ENCODE measurements at places on chromosomes 3 and 15.
A peak's percentile ranks its signal among the peaks of the same experiment; 100 is the strongest.

DNA sequence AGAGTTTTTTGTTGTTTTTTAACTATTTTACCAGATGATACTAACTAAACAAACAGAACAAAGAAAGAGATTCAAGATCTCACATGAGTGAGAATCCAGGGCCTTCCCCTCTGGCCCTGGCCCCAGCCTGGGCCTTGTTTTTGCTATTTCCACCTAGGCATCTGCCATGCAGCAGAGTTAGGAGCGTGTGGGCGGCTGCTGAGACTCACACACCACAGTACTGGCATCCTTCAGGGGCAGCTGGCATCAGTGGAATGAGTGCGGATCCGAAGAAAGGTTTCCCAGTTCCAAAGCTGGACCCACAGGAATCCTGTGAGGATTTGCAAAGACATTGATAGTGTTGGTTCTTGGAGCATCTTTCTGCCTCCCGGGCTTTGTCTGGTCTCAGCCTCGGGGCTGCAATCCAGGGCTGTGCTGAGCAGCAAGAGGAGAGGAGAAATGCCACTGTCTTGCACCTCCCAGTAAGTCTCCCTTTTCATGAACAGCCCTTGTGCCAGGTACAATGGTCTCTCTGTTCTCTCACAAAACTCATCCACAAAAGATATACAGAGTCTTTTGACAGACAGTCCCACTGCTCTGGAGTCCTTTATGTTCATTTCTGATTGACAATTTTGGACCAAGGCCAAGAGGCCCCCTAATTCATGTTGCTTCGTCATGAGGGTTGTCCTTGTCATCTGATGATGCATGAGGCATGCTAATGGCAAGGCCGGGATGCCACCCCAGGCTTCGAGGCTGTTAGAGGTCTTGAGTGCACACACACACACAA is 46.6 kb downstream of the APH1B start:
- no peak for DNase-seq

GRCh38 chr15:36218991-36219390 is 360.4 kb upstream of the CDIN1 start:
- no peak for DNase-seq

DNA sequence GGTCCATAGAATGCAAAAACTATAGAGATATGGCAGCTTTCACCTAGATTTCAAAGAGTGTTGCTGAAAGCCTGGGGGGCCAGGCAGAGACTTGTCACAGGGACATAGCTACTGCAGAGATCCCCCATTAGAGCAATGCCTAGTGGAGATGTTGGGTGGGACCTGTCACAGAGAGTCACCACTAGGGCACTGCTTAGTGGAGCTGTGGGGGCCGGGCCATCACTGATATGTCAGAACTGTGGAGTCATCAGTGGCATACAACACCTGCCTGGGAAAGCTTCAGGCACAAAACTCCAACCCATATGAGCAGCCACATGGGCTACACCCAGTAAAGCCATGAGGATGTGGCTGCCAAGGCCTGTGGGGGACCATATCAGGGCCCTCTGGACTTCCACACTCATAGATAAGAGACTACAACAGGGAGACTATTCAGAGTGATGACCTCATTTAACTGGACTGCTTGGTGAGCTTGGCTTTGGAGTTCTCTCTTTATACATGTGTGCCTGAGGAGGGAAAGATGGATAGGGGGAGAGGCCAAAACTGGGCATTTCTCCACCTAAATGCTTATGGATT is 176.3 kb downstream of the ZNF621 start:
- no peak for DNase-seq

DNA sequence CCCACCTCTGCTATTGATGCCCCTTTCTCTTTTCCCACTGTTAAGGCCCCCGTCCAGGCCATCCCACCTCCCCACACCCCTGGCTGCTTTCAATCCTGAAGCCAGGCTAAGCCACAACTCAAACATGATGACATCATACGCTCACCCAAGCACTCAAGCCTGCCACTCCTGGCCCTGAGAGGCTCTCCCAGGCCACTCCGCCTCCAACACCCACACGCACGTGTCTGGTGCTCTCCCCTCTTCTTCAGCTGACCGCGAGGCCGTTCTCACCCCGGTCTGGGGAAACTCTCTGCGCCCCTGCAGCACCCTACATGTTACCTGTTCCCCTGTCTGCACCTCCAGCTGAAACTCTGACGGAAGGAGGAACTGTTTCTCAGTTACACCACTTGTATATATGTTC is 6.2 kb downstream of the ZXDC start:
- DNase-seq, result no peak

GRCh38 chr15:62404194-62404985 is 239.3 kb upstream of the C2CD4B start:
- DNase-seq, result no peak

GRCh38 chr3:165669504-165669903 is 167.7 kb downstream of the BCHE start:
- DNase-seq, result no peak

GRCh38 chr3:56831572-56831971 is 29.8 kb upstream of the ARHGEF3 start:
- DNase-seq, result no peak

GRCh38 chr3:64331605-64332004 is 106.3 kb upstream of the PRICKLE2 start:
- DNase-seq, result no peak

DNA sequence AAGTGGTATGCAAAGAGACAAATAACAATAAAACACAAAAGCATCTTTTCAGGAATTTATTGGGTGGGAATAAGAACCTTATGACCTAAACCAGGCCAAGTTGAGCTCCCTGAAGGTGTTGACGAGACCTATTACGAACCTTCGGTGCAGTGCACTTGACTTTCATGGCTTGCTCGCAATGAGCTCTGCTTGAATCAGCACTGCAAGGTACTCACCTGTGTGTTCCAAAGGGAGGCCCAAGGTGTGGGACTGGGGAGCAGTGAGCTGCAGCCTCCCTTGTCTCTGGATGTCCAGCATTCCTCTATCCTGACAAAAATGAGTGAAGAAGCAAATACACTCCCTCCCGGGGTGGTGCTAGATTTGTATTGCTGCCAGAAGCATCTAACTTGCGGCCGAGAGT is at the start of gene MDFIC2:
TSS of gene MDFIC2 (minus strand) at position 303 of the 400 bp plus-strand sequence. CDS start 665 bp downstream, outside the sequence.
- DNase-seq, result no peak

DNA sequence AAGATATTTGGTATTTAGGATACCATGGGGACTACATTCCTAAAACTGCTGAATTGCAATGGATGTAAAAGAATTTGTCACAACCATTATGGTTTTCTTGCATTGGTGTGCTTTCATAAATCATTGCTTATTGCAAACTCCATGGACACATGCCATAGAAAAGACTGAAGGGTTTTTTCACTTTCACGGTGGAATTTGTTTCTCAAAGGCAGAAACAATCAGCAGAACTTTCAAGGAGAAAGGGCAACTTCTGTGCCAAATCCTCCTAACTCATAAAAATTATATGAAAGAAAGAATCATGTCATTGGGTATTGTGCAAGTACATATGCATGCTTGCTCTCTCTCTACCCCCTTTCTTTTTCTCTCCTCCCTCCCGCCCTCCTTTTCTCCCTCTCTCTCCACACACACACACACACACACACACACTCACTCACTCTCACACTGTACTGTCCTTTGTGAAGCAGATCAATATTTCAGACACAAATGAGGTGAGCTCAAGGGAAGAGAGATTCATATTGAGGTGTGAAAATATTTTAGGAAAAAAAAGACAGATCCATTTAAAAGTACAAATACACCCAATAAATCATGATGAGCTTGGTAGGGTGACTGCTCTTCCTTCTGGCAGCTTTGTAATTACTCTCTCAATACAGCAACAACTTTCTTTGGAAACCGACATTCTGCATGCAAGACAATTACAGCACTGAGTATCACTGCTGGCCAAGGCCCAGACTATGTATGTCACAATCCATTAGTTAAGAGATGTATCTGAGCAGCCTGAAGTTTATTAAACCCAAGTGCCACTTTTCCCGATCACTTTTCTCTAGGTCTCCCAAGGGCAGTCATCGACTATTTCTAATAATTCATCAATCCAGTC is 492.6 kb downstream of the TUSC7 start:
- DNase-seq, result no peak

DNA sequence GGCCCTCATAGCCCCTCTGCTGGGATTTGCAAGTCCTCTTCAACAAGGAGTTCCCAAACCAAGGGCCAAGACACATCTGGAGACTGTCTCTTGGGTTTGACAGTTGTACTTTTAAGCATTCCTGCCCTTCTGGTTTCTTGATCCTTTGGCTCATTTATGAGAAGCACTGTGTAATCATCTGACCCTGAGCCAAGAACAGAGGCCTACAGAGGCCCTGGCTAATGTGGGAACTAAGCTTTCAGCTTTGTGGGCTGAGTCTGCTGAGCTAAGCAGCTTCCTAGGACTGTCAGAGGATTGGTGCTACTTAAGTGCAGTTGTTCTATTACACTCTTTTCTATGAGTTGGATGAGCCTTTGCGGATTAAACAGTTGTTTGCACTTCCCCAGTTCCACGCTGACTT is 178.3 kb downstream of the KBTBD8 start:
- DNase-seq, result no peak

DNA sequence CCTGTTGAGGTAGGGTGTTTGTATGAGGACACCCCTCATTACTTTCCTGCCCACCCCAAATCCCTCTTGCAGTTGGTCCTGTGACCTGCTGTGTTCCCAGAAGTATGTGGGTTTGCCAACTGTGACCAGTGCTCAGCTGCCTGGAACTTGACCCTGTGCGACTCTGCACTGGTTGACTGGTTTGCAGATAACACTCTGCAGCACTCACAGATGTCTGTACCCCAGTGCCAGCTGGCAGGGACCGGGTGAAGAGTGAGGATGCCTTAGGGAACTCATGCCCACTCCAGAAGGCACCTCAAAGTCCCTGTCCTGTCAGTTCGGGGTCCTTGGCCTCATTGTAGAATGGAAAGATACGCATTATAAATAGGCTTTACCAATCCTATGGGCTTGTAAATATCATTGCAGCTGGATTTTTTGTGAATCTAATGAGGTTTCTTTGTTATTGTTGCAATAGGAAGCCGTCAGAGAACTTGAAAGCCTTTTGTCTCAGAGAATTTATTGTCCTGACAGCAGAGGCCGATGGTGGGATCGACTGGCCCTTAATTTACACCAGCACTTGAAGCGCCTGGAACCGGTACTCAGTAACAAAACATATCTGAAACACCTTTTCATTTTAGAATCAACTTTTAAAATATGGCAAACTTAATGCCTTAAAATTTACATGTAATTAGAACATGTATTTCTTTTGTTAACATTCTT is 18.2 kb downstream of the FAN1 start:
- DNase-seq, result peak; percentile 54

GRCh38 chr3:81726132-81726531 is 35.3 kb downstream of the GBE1 start:
- no peak for DNase-seq

GRCh38 chr3:172170841-172171240 is 131.5 kb downstream of the FNDC3B start:
- DNase-seq, result no peak

DNA sequence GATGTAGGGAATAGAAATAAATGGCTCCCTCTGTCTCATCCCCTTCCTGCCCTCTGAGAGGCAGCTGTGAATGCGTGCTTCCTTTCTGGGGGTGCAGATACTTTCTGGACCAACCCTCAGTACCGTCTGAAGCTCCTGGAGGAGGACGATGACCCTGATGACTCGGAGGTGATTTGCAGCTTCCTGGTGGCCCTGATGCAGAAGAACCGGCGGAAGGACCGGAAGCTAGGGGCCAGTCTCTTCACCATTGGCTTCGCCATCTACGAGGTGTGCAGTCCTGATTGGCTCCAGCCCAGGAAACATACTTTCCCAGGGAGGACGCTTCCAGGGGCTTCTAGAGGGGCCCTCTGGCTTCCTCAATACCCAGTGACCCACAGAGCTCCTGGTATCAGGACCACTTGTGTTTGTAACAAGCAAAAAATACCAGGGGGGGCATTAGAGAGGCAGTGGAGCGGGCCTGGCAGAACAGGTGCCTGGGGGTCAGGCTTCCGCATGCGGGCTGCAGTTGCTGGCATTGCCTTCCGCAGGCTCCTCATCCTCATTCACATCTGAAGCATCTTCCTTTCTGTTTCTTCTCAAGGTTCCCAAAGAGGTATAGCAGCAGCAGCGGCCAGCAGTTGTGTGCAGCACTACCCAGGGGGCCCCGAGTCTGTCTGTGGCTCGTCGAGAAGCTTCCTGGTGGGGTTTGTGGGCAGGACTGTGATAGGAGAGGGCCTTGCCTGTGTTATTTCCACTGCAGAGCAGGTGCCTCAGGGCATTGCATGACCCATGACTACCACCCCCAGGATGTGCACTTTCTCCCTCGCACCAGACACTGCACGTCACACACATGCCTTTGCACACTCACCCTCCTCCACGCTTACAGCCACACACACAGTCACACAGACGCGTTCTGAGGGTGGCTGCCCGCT is 42.5 kb downstream of the CAPN3 start:
- DNase-seq, result no peak

DNA sequence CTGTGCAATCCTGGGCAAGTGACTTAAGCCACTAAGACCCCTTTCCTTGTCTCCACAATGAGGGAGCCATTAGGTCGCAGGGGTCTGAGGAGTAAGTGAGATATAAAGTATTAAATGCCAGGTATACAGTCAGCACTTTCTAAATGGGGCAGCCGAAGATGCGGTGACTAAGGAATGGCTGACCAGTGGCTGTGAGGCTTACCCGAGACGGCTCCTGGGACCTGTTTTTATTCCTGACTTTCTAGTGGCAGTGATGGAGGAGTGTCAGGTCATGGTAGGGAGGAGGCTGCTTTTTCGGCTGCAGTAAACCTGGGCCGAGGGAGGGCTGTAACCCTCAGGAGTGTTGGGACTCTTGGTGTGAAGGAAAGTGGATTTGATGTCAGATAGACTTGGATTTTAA is 52.3 kb downstream of the TRAK1 start:
- DNase-seq, result no peak

DNA sequence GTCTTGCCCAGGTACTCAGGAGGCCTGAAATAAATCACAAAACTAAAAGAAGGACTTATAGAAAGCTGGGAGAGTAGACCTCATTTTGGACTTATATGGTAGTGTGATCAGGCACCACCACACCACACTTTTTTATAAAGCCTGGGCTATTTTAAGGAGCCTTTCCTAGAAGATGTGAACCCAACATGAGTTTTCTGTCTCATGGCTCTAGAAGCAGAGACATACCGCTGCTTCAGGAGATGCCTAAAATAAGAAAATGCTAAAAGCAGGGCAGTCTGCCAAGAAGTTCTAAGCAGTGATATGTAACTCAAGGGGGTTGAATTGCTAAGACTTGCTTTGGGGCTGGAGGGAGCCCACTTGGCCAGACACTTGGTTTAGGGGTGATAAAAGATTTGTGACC is 49.6 kb downstream of the SUMF1 start:
- no peak for DNase-seq

DNA sequence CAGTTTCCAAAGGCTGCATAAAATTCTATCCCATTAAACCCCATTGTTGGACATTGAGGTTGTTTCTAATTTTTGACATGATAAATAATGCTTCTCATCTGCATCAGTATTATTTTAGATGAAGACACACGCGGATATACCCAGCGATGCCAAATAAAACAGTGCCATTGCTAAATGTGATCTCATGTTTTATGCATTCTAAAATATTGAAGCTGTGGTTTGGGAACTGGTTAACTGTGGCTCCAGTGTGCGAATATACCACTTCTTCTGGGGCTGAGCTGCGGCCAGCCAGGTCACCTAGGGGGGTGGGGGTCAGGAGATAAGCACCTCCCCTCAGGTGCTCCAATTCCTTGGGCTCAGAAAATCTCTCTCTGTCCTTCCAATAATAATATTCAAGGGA is 230.0 kb downstream of the ADAMTS9 start:
- DNase-seq, result no peak

All from hypothalamus (tissue), 51 donors.